ENCODE measurements at places on chromosomes 2 and 18. TPM values are rescaled to one million over a fixed set of nuclear protein-coding genes. Genes with fewer than 3 reads are reported as not detected.

The CNGA3 gene
- 0.17 TPM for total RNA-seq

The IL36A gene
- not detected for total RNA-seq

GRCh38 chr2:36756438-36756837 is 59.9 kb downstream of the VIT start:
- DNase-seq: no peak

DNA sequence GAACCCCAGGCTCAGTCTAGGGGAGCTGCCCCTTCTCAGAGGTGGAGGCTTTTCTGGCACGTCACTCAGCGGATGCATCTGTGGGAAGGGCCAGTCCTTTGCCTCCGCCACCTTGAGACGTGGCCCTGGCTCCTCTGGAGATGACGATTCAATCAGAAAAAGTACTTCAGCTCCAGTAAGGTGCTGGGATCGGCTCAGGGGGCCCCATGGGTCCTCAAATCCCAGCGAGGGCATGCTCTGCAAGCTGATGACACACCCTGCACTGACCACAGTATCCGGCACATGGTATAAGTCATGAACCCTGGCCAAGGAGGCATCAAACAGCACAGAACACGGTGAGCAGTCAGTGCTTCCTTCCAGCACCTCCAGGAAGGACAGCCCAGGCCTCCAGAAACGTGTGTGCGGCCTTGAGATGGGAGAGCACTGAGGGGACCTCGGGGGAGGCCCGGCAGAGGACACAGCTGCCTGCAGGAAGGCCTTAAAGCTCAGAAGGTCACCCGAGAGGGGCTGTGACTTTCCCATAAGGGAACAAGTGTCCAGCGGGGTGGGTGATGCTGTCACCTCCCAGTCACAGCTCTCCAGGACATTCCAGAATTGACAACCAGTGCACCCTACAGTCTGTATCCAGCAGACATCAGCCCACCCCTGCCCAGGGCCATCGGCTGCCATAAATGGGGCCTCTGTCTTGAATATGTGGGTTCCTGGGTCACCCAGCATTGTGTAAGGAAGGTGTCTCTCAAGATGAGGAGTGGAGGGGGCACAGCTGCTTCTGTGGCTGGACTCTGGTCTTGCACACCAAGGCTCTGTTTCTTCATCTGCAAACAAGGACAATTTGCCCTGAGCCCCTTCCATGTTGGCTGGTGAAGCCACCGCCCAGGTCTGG is 205.8 kb downstream of the NDUFA10 start:
- peak; percentile 51 for DNase-seq

All from upper lobe of right lung (tissue), 1 donor.